ENCODE measurements at places on chromosomes 1 and 21.

DNA sequence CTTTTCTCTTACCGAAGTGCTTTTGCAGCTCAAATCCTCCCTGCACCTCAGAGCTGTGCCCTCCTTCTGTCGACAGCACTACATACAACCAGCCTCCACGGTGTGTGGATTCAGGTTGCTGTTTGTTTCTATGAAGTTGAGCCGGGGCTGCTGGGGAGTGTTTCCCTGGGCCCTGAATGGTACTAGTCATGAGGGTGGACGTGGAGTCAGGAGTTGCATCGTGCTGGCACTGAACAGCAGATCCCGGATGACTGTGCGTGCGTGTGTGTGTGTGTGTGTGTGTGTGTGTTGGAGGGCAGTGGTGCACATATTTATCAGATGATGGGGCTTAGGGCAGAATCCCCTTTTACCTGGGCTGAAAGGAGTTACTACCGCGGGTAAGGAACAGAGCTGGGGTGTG lies 47.0 kb downstream of the ACTL8 start:
- DNase-seq: peak; percentile 80

DNA sequence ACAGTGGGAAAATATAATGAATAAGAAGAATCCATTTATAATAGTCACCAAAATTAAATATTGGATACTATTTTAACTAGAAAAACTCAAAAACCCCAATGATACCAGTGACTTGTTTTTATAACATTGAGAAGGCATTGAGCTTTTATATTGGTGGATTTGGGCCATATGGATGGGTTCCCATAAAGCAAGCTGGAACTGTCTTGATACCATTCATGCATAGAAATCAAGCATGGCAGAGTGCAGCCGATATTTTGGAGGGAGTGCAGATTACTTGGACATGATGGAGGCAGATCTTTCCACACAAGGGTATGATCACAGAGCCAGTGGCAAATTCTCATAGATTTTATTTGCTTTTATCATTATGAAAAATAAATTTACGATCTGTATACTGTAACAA lies 3.8 kb upstream of the RWDD3 start:
- no peak for DNase-seq

DNA sequence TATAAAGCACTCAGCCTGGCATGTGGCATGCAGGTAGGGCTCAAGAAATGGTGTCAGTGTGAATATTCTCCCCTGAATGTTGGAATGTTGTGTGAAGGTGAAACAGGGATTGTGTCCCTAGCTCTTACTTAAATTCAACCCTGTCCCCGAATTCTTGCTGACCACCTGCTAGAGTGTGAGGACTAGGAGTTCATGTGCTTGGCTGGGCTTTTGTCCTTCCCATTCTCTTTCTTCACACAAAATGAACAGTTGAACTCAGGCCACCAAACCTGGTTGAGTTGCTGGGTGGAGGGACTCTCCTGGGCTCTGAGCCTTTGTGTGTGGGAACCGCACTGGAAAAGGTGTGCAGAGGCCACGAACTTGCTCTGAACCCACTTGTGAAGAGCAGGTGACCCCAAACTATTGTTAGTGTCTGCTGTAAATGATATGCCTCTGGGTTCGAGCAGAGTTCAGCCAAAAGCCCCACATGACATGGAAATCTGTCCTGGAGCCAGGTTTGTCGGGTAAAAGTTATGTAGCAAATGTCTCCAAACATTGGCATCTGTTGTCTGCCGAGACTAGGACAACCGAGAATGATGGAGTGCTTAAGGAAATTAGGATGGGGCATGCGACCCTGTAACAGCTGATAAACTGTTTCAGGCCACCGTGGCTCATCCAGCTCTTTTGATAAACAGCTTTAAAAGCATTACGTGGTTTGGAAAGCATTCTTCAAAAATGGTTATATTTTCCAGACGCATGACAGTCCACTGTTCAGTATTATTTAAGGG lies 144.2 kb downstream of the DHRS3 start:
- no peak for DNase-seq

DNA sequence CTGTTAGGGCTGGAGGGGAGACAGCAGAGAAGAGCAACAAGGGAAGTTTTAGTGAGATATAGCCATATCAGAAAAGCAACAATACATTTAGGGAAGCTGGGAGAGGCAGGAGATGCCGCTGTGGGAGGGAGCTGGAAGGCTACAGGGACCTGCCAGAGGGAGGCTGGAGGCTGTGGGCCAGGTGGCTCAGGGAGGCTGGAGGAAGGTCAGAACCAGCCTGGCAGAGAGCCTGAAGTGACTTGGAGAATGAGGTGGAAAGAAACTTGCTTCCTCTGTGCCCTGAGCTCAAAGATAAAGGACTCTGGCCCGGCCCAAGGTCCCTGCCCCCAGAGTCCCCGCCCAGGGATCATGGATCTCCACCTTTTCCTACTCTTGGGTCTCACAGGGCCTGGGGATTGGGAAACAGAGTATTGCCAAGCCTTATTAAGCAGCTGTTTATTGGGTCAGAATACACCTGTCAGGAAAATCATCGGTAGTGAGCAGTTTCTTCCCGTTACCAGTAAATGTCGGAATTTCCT lies 85.9 kb downstream of the KIF26B start:
- no peak for DNase-seq

DNA sequence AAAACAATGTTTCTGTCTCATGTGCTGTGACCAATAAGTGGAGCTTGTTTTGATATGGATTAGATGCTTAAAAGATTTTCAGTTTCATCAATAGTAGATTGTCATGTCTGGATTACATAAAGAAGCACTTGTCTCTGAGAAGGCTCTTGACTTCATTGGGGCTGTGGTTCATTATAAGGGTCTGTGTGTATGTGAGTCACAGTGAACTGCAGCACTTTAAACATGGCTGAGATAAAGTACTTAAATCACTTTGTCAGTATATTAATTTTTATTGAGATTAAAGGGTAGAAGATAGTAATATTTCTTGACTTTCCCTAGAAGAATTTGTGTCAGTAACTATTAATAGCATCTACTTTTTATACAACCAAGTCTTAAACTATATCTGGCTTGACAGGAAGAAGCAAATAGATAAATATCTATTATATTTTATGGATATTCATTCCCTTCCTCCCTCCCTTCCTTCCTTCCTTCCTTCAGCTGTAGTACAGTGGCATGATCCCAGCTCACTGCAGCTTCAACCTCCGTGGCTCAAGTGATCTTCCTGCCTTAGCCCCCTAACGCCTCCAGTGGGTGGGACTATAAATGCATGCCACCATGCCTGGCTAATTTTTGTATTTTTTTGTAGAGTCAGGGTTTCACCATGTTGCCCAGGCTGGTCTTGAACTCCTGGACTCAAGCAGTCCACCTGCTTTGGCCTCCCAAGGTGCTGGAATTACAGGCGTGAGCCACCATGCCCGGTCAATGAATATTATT lies 48.8 kb downstream of the ZFYVE9 start:
- DNase-seq: no peak

GRCh38 chr1:10696977-10697376 lies 99.5 kb downstream of the CASZ1 start:
- DNase-seq: no peak

GRCh38 chr1:159936273-159936904 lies 9.0 kb downstream of the IGSF9 start:
- peak; percentile 86 for DNase-seq

GRCh38 chr1:223123011-223123610 lies 19.9 kb downstream of the TLR5 start:
- DNase-seq: no peak

DNA sequence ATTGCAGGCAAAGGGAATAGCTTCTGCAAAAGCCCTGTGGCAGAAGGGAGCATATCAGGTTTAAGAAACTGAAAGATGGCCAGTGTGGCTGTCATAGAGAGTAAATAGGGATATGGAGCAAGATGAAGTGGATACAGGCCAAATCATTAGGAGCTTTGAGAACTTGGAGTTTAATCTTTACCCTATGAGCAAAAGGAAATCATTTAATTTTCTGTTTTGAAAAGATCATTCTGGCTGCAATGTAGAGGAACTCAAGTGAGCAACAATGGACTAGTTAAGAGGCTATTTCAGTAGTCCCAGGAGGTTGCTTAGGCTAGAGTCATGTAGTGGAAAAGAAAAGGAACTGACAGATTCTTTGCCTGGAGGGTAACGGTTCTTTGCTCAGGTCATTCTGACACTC lies 47.2 kb downstream of the RAP1A start:
- no peak for DNase-seq

DNA sequence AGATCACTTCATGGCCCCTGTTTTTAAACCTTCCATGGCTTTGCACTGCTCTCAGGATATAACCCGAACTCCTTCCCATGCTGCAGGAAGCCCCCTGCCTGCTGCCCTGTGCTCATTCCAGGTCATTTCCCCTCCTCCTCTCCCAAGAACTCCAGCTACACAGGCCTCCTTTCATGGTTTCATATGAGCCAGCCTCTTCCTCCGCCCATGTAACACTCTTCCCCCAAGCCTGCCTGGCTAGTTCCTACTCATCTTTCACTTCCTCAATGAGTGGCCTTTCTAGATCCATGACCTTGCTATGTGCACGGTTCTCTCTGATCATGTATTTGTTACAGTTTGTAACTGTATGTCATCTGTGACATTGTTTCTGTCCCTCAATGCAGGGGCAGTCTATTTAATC lies 3.1 kb upstream of the NCF2 start:
- no peak for DNase-seq

DNA sequence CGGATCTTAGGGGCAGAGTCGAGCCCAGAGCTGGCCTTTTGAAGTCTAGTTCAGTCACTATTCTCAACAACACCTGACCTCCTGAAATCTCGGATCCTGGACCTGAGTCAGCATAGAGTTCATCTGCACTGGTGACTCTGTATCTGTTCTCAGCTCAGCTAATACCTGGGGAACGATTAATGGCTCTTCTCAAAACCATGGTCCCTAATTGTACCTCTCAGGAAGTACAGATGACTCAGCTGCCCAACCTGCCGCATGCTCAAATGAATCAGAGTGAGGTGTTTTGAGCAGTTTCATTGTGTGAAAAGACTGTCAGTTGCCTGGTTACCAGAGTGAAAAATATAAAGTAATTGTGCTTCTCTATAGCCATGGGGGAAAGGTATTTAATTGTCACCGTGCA lies 89.2 kb downstream of the SLC35F3 start:
- DNase-seq: no peak

GRCh38 chr1:228061411-228062084 lies 21.0 kb upstream of the ARF1 start:
- no peak for DNase-seq

- no peak for DNase-seq
Measured at GRCh38 chr1:247357052-247357780, 25.5 kb upstream of the ZNF496 start.

GRCh38 chr1:230167419-230167852 lies 100.4 kb downstream of the GALNT2 start:
- DNase-seq: peak; percentile 29

GRCh38 chr21:41359286-41359685 lies 2.5 kb upstream of the MX2 start:
- no peak for DNase-seq

- no peak for DNase-seq
Measured at GRCh38 chr1:16116002-16116401, 39.9 kb downstream of the EPHA2 start.

DNA sequence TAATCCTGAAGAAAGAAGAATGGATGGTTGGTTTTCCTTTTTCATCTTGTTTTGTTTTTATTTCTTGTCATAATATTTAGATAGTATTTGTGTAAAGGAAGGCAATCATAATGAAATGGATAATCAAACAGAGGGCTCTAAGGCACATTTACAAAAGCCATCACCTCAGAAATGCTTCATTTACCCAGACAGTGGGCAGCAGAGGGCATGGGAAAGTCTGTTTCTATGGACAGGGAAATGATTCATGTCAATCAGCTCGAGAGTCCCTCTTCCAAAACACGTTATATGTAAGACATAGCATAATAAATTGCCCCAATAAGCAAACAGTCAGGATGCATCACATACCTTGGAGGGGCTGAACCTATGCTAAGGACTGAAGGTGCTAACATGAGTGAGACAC lies 426.1 kb downstream of the PLPP3 start:
- DNase-seq: no peak

DNA sequence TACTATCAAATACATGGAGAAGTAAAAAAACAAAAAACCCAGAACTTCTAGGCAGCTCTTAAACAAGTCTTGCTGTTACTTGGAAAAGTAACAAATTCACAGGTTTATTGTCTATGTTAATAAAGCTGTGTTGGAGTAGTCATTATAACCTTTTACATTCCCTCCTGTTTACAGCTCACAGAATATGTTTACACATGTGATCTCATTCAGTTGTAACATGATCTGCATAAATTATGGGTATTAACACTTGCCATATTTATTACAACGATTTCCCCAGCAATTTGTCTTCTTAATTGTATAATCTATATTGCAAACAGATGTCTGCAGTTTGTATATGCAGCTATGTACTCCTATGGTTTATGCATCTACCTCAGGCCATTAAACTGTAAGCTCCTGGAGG lies 28.6 kb downstream of the ERG start:
- no peak for DNase-seq

DNA sequence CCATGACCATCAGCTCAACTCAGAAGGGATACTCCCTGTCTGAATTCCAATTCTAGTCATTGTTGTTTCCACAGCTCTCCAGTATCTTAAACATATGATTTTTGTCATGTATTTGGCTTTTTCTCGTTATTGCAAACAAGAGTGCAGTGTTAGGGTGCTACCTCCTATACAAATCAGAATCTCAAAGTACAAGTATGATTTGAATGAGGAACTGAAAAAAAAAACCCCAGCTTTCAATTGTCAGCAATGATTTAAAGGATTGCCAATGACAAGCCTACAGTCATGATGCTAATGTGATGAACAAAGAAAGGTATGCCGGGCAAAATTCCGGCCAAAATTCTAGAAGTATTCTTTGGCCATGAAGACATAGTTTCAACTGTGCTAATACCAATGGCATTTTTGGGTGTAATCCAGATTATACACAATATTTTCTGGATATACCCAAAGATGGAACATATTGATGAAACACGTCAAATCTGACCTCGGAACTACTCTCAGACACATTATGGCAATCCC lies 14.9 kb downstream of the TMEM35B start:
- peak; percentile 17 for DNase-seq
